Pancreas (tissue), 10 donors: ENCODE measurements at places on chromosomes 7 and 10. TPM values are rescaled to one million over a fixed set of nuclear protein-coding genes. Genes with fewer than 3 reads are reported as not detected.

The HTR5A gene
- not detected for total RNA-seq

GRCh38 chr7:104272767-104273384 lies 55.5 kb upstream of the LHFPL3 start:
- no peak for DNase-seq

DNA sequence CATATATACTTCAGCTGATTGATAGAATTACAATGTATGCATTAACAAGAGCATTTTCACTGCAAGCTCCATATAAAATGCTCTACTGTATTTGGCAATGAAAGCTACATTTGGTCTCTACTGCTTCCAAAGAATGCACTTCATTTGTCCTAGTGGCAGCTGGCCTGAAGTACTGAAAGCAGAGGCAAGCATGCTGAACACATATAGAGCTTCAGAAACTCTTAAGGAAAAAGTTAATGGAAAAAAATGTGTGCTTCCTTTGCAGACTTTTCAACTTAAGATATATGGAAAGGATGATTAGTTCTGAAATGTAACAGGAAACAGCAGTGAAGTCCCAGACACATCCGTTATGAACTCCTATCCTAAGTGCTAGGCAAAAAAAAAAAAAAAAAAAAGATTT lies 537.1 kb upstream of the POM121L12 start:
- no peak for DNase-seq

DNA sequence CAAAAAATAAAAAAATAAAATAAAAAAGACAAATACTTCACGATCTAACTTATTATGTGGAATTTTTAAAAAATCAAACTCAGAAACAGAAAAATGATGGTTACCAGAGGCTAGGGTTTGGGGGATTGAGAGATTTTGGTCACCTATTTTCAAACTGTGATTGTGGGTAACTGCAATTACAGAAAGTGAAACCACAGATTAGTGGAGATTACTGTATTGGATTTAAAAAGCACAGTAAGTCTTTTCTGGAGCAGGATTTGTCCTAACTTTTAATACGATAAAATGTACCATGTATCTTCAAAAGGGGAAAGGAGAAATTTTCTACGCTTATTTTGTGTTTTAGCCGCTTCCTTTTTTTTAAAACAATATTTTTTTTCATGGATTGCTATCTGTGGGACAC lies 1204.9 kb upstream of the LRRTM3 start:
- no peak for DNase-seq

- DNase-seq: peak; percentile 64
These were observed 66.7 kb downstream of the ST7 start for GRCh38 chr7:117019786-117020590.

DNA sequence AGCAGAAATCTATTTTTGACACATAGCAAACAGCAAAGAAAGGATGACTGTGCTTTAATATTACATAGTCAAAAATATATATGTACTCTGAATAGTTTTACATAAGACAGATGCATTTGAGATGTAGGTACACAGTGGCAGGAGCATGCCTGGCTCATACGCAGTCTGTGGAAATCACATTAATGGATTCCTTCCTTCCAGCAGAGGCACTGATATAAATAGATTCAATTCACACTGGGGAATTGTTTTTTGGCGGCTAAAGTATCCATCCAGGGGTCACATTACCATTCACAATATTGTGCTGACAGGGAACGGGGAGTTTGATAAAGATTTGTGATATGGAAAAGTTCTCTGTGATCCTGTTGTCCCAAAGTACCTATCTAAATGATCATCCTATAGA lies 72.5 kb upstream of the AGR3 start:
- DNase-seq: no peak

- DNase-seq: no peak
These were observed 543.3 kb downstream of the CALN1 start for GRCh38 chr7:71868797-71869196.

DNA sequence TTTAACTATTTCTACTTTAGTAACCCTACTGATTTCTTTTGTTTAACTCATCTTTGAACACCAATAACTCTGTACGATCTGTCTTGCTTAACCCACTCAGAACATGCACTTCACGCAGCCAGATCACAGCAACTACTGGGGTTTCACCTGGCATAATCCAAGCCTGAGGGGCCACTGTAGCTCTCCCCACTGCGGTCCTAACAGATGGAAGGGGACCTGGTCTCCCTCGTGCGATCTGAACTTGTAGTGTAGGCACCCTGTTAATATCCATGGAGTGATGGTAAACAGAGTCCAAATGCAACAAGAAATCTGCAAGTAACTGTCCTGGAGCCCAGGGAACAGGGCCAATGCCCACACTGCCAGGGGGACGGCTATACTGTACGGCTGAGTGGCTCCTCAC lies 45.5 kb downstream of the INSIG1 start:
- DNase-seq: no peak

DNA sequence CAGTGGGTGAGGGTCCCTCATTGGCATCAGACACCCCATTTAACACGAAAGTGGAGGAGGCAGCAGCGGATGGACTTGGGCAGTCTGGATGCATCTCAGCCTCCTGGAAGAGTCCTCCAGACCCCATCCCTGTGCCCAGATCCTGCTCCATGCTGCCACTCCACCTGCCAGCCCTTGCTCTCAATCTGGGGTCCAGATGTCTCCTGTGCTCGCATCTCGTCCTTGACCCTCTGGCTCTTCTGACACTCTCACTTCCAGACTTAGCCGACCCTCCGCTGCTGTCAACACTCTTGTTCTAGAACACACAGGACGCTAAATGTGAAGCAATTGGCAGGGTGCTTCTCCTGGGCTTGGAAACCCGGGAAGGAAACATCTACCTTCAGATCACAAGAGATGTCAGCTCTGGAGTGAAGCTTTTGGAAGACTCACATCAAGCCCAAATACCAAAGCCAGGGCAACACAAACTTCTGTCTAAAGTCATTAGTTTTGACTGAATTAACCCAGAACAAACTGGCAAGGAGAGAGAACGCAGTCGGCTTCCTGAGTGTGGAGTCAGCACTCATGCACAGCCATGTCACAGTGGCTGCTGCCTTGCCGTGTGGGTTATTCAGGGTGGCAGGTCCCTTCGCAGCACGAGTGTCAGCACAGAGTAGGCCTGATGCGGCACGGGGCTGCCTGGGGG lies 379.1 kb downstream of the TCERG1L start:
- no peak for DNase-seq
